NCI-H510A (cell line): ENCODE measurements at places on chromosomes 6 and 20.

DNA sequence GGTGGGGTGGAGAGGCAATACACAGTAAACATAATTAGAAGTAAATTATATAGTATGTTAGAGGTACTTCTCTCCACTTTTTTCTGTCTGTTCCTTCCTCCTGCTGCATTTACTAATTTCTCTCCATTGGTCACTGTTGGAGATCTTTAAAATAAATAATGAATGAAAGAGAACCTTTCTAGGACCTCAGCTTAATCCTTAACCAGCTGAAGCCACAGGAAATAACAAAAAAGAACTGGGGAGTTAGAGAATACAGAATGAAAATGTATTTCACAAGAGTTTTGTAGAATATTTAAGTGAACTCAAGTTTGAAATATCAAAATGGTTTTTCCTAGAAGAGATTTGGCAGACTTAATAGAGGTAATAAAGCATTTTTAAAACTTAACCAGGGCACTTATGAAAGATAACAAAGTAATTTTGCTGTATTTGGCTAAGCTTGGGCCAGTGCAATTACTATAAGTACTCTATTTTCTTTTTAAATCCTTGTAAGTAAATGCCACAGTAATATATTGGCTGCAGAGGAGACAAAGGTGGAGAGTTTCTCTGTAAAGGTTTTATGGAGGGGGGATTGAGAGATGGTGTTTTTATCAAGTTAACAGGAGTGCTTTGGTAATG is 405.0 kb downstream of the CDKAL1 start:
- no peak for DNase-seq

- DNase-seq: no peak
Observed at GRCh38 chr6:8143945-8144344, 41.6 kb upstream of the EEF1E1 start.

GRCh38 chr20:54759589-54759988 is 284.2 kb downstream of the DOK5 start:
- DNase-seq: no peak

- no peak for DNase-seq
Observed at GRCh38 chr6:131950767-131951575, at the start of gene CCN2. Gene CCN2 (minus strand): TSS chr6:131951372. CDS start chr6:131951172, 200 bp downstream.

DNA sequence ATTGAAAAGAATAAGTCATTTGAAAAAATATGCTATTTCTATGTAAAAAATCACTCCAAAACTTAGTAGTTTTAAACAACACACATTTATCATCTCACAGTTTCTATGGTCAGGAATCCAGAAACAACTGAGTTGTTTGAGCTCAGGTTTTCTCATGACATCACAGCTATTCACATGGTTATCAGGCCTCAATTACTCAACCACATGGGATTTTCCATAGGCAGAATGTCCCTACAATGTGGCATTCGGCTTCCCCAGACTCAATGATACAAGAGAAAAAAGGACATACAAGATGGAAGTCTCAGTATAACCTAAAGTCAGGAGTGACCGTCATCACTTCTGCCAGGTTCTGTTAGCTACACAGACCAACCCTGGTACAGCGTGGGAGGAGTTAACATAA is 3.4 kb upstream of the SLC35D3 start:
- DNase-seq: no peak

DNA sequence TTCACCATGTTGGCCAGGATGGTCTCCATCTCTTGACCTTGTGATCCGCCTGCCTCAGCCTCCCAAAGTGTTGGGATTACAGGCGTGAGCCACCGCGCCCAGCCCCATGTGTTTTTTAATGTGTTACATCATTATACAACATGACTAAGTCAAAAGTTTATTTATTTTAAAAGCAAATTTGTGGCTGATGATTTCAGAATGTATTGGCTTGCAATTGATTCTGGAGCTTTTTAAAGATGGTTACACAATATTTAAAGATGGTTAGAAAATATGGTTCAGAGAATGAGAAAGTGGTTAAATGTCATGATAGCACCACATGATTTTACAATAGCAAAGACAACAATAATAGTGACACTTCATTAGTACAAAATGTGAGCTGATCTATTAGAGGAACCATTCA is 80.5 kb downstream of the SASH1 start:
- no peak for DNase-seq

GRCh38 chr6:113857556-113858479 is 673 bp downstream of the MARCKS start:
- no peak for DNase-seq

GRCh38 chr6:55678330-55679224 is 99.6 kb upstream of the HMGCLL1 start:
- no peak for DNase-seq

- no peak for DNase-seq
Observed at GRCh38 chr6:44162876-44163625, 4.4 kb downstream of the CAPN11 start.

- DNase-seq: no peak
Observed at GRCh38 chr20:31785089-31785488, 34.1 kb upstream of the MYLK2 start.

DNA sequence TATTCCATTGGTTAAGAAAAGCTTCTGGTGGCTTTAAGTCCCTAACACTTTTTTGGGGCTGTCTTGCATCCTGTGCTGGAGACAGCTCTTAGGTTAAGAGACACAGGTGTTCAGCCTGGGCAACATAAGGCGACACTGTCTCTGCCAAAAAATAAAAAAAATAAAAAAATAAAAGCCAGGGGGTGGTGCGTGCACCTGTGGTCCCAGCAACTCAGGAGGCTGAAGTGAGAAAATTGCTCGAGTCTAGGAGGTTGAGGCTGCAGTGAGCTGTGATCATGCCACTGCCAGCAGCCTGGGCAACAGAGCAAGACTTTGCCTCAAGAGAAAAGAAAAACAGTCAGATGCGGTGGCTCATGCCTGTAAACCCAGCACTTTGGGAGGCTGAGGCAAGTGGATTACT is 55.6 kb upstream of the ZMYND8 start:
- no peak for DNase-seq

- DNase-seq: no peak
Observed at GRCh38 chr6:41836022-41836659, 48.6 kb downstream of the TOMM6 start.

- DNase-seq: no peak
Observed at GRCh38 chr6:124877468-124877867, 84.8 kb upstream of the RNF217 start.

DNA sequence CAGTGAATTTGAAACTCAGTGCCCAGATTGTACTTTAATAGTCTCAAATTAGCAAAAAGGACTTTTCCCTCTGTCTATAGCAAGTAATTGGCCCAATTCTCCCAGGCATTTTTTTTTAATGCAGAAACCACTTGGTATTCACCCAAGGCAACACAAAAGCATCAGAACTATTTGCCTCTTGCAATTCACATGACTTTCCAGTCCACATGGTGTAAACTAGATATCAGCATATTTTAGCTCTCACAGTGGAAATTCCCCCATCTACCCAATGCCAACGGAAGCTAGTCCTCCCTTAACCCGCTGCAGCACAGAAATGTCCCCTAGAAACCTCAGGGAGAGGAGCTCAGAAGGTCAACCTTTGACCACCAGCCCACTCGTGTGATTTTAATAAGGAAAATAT is 103.4 kb upstream of the CDYL start:
- DNase-seq: no peak

GRCh38 chr20:37270576-37271420 is 9.2 kb upstream of the GHRH start:
- DNase-seq: no peak

DNA sequence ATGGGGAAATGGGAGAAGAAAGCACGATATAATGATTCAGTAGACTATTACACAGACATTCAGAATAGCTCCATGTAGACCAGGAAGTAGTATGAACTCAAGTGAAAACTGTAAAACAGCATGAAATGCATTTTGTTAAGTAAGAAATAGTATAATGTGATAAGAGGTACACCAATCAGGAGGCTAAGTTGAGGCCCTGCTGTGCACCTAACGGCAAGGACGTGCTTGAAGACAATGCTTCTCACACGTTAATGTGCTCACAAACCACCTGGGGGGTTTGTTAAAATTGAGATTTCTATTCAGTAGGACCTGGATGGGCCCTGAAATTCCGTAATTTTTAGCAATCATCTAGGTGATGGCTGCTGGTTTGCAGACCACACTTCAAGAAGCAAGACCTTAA is 178.9 kb upstream of the SULF2 start:
- no peak for DNase-seq

DNA sequence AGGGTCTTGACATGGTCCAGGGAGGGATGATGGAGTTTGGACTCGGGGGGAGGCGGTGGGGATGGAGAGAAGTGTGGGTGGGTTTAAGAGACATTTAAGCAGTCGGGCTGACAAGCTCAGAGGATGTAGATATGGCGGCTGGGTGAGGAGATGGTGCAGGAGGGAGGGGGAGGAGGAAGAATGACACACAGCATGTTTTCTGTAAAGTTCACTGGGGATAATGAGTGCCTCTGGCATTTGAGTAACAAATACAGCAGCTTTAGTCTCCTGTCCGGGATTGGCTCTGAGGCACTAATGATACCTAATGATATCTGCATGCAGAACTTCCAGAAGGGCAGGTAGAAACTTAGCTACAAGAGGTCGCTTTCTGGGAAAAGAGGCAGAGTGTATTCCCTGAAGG is 107.8 kb downstream of the DHX35 start:
- no peak for DNase-seq

DNA sequence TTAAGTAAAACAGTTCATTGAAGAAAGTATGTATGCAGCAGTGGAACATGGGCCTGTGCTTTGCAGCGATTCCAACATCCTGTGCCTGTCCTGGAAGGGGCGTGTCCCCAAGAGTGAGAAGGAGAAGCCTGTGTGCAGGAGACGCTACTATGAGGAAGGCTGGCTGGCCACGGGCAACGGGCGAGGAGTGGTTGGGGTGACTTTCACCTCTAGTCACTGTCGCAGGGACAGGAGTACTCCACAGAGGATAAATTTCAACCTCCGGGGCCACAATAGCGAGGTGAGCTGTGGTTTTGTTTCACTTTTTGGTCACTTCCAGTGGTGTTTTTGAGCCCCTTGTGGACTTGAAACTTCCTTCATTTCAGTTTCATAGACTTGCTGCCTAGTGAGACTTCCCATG is 1.7 kb downstream of the TULP4 start:
- no peak for DNase-seq

DNA sequence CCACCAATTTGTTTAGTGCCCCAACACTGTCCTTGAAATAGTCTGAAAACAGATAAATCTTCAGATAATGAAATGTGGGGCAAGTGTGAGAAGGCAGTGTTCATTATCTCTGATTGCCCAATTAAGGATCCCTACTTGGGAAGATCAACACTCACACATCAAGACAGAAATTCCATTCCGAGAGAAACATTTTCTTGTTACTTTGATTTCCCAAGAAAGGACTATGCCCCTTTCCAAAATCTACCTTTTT is 16.2 kb downstream of the HMGN4 start:
- no peak for DNase-seq

DNA sequence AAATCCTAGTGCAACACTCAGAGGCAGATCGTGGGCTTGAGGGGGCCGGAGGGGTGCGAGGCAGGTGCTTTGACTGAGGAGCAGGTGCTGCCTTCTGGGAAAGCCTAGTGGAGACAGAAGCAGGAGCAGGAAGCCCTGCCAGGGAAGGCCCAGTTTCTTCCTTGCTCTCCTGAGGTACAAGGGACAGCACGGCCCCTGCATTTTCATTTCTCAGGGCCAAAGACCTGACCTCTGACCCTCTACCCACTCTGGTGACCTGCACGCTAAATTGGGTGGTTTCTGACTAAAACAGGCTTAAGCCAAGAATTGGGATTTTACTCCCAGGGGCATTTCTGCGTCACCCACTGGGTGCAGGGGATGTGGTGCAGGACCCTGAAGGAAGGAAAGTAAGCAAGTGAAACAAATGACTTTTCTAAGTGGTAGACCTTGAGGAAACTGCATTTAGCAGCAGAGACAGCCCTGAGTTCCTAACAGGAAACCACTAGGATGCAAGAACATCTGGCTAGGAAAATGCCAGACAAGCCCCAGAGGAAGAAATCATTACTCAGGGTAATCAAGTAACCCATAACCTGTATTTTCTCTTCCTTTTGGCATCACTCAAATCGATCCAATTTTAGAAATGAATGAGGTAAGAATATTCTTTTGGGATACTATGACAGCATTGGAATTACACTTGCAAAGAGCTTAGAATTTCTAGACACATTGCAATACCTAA is 141.7 kb downstream of the CD164 start:
- no peak for DNase-seq

DNA sequence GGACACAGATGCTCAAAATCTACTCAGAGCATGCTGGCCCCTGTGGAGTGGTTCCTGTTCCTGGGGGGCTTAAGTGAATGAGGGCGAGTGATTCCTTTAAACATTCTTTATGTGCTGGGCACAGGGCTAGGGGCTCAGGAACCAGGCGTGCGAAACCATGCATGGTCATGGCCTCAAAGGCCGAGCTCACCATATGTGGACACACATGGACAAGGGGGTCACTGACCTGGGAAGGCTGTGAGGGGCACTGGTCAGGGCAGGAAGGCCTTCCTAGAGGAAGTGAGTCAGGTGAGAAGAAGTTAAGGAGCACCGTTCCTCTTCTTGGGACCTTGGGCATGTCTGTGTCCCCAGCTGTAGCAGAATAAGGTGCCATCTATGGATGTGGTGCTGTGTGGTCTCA is 74.6 kb upstream of the BHLHE23 start:
- no peak for DNase-seq

DNA sequence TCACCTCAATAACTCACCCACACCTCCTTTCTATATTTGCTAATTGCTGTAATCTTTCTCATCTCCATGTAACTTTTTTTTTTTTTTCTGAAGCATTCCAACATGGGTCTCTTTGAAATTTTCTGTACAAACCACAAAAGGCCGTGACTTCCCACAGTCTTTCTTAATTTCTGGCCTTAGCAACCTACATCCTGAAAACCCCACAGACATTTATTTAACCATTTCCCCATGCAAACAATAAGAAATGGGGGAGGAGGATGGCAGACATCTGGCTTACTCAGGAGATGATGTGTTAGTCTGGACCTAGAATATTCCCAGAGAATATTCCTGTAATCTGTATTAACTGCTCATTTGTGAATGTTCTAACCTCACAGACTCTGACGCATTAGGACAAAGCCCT is 57.6 kb downstream of the MEP1A start:
- no peak for DNase-seq

DNA sequence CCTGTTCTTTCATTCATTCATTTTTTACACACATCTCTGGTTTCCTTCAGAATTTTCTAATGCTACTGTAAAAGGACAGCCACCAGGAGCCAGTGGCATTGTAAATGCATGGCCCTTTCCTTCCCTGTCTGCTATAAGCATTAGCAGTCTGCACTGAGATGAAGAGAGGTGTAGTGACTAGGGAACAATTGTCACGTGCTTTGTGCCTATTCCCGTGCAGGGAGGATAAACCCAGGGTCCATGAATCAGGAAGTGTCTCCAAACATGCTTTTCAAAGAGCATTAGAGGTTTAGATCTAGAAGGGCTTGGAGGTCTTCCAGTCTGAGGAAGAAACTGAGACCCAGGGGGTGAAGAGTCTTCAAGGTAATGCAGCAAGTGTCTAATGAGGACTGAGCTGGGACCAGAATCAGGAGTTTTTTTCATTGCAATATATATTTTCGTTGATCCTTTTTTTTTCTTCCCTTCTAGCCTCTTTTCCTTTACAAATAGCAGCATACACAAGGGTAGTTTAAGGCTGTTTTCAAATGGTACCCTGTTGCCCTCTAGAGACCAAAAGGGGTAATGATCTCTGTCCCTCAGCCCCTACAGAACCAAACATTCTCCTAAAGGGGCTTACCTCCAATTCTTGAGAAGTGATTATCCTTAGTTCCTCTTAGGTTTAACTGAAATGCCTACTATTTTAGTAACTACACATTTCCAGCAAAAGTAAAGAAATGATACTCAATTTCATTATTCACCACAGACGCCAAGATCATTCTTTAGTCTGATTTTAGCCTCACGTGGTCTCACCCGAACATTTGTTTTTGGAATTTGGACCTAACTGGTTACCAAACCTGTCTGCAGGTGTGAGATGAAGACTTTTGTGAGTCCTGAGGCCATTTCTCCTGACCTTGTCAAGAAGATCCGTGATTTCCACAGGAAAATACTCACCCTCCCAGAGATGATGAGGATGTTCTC is 6.6 kb downstream of the TRIM15 start:
- no peak for DNase-seq
